ENCODE measurements at places on chromosomes 3 and 15.

DNA sequence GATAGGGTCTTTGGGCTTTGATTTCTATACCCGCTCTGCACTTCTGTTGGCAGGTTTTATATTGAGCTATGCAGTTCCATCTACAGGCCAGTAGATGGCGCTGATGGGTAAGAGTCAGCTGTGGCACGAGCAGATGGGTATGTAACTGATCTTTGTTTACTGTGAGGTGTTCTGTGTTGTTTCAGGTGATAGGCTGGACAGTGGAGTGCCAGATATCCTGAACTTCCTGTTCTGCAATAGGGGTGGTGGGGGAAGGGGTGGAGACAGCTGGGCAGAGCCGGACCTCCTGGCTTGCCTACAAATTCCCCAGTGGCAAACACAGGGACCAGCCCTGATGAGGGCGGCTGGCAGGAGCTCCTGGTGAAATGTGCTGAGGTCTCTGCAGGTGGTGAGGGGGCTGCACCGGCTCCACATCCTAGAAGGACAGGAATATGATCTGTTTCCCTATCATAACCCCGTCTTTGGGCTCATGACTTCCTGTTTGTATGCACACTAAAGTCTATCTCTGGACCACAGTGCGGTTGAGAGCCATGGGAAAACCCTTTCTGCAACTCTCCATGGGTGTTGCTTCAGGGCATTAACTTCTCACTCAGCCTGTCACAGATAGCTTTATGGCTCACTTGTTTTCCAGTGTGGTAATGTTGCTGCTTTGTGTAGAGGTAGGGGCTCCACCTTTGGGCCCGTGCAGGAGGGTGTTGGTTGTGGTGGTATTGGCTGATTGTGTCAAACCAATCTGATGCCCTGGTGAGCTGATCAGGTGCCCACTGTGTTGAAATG is 13.4 kb upstream of the FAM98B start:
- DNase-seq = peak; percentile 55

DNA sequence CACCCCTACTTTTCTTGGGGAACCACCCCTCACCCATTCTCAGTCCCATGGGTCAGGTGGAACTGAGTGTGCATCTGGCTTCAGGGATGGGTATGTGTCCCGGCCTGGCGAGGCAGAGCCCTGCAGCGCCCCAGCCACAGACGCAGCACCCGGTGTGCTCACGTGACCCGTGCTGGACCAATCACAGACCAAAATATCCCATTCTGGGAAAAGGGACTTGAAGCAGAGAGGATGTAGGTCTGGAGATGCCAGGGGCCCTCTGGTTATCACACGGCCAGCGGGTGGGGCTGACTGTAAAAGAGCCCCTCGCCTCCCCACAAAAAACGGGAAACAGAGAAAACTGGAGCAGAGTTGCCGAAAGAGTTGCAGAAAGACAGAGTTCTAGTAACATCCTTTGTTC is 138.0 kb upstream of the RAD18 start:
- no peak for DNase-seq

DNA sequence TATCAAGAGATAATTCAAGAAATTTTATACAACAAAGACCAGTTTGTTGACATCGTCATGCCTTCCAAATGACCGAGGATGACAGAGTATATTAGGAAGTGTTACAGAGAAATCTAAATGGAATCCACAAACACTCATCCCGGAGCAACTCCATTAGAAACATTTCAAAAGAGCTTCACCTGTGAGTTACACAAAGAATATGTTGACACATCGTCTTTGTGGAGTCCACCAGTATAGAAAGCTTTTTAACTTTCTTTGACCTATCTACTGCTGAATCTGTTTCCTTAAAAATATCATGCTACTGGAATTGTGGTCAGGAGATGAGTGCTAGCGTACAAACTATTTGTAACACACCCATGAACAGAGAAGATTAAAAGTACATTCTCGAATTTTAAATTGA is 130.4 kb downstream of the SUCLG2 start:
- DNase-seq = no peak

DNA sequence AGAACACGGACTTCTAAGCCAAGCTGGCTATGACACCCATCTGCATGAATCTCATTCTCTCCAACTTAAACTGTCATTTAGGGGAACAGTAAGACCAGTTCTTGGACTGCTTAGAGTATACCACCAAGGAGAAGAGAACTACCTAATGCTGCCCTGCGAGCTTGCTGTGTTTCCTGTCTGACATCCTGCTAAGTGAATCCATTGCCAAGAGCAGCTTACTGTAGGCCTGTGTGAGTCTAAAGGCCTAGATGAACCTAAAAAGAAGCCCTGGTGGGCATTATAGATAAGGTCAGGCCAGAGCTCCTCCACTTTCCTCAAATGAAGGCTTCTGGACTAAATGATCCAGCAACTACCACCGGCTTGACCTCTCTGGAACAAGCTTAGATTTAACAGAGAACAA is 15.0 kb downstream of the LZTFL1 start:
- no peak for DNase-seq

GRCh38 chr15:39512643-39513042 is 68.2 kb upstream of the THBS1 start:
- no peak for DNase-seq

GRCh38 chr3:71072986-71073385 is 510.5 kb downstream of the FOXP1 start:
- DNase-seq = no peak

DNA sequence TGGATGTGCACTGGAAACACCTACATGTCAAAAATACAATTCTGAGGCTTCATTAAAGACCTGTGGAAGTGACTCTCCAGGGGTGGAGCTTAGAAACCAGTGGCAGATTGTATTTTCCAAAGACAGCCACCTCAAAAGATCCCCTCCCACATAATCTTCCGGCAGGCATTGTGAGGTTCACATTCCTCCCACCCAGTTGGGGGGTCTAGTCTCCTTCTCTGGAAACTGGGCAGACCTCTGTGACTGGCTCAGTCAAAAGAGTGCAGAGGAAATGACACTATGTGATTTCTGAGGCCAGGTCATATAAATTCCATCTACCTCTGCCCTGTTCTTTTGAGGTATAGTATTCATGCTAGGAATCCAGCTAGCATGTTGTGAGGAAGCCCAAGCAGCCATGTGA is 1.9 kb upstream of the CFAP92 start:
- DNase-seq = no peak

- DNase-seq = no peak
These were observed 19.2 kb upstream of the GSK3B start for GRCh38 chr3:120113128-120114116.

DNA sequence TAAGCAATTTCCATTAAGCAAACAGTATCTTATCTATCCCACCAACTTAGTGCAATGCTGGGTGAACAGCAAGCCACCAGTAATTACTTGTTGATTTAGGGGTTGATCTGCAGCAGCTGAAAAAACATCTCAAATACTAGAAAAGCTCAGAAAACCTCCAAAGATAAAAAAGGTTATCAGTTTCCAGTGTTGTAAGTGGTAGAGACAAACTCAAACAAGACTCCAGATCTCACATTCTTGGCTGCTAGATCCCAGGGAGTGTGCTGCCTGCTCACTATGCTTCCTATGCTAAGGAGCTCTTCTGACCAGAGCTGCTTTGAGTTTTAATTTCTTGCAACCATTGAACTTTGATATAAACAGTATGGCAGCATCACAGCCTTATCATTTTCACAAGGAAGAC is 11.3 kb downstream of the B3GALNT1 start:
- no peak for DNase-seq

GRCh38 chr15:29756358-29757267 is 65.7 kb downstream of the TJP1 start:
- no peak for DNase-seq

GRCh38 chr3:85148036-85148435 is 189.2 kb downstream of the CADM2 start:
- DNase-seq = no peak

- DNase-seq = no peak
These were observed 148.1 kb downstream of the WDR76 start for GRCh38 chr15:43974852-43975251.

DNA sequence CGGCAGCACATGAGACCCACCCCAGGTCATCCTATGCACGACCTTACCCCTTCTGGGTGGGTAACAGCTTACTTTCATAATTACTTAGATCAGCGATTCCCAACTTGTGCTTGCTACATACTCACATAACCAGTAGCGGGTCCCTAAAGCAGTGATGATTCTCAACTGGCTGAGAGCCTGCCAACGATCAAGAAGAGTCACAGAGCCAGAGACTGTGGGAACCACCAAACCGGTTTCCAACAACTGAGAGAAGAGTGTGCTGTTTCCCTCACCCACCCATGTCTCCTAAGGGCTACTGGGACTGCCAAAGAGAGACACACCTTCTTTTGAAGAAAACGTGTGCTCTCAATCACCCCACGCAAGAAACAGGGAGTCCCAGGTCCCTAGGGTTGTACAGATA is 12.0 kb upstream of the XXYLT1 start:
- no peak for DNase-seq

DNA sequence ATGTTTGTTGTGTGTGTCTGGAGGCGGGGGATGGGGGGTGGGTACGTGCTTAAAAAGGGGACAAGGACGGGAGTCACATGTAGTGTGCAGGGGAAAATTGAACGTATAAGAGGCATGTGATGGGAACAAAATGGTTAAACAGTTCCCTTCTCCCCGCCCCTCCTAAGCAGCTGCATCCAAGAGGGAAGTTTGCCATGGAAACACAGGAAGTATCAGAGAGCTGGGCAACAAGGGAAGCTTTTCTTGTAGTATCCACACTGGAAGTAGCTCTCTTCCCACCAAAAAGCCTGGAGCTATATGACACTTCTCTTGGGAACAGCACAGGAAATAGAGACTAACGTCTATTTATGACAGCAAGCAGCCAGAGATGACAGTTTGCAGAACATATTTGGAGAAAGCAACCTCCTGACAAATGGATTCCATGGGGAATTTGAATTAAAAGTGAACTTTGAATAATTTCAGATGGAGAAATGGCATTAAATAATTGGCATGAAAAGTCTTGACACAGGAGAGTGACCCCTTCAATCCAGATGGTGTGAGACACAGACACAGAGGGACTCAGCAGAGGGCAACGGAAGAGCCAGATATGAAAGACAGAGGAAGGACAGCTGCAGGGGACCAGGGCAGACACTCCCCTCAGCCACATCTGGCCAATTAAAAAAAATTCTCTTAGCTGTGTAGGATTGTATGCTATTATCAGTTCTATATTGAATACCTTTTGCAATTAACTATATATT is 294.2 kb upstream of the TBL1XR1 start:
- no peak for DNase-seq

DNA sequence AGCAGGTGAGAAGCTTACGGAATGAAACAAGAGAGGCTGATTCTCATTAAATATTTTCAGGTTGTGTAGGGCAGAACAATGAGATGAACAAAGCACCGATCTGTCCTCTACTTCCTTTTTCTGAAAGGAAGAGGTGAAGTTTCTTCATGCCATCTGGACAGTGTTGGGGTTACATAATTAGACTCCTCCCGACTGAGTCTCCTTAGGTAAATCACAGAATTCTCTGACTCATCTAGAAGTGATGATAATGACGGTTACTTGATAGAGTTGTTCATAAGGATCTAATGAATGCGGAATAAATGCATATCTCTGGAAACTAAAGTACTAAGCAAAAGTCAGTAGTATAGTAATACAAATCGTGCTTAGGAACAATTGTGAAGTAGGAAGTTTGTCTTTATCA is 21.2 kb downstream of the CRTC3 start:
- no peak for DNase-seq

GRCh38 chr3:13690636-13691035 is 141.7 kb downstream of the FBLN2 start:
- no peak for DNase-seq

- DNase-seq = no peak
These were observed 6.7 kb downstream of the EFCC1 start for GRCh38 chr3:129007792-129008191.

DNA sequence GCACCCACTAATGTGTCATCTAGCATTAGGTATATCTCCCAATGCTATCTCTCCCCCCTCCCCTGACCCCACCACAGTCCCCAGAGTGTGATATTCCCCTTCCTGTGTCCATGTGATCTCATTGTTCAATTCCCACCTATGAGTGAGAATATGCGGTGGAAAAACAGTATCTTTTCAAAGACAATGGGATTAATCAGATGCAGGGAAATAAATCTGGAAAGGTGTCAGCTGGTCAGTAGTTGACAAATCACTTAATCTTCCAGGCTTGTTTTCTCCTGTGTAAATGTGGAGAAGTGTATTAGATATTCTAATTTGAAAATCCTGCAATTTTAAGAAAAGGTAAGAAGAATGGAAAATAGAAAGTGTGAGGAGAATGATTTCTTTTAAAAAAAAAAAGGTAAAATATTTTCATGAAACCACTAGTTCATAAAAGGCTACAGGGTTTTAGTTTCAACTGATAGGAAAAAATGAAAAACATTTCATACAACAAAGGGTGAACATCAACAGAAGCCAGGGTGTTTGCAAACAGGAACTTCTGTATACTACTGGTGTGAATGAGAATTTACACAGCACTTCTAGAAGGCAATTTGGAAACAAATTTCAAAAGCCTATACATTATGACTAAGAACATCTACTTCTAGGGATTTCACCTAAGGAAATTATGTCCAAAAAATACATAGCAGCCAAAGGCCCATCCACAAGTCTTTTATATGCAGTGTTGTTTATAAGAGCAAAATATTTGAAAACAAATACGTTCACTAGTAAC is 113.5 kb downstream of the CBLB start:
- no peak for DNase-seq

GRCh38 chr3:151765685-151766084 is 32.0 kb downstream of the AADACL2 start:
- no peak for DNase-seq

- no peak for DNase-seq
These were observed 498 bp downstream of the PDE12 start for GRCh38 chr3:57556459-57557084.

- DNase-seq = no peak
These were observed 67.2 kb upstream of the SIAH2 start for GRCh38 chr3:150830094-150830681.

- DNase-seq = no peak
These were observed 150.4 kb upstream of the ADAMTS9 start for GRCh38 chr3:64837986-64838735.

DNA sequence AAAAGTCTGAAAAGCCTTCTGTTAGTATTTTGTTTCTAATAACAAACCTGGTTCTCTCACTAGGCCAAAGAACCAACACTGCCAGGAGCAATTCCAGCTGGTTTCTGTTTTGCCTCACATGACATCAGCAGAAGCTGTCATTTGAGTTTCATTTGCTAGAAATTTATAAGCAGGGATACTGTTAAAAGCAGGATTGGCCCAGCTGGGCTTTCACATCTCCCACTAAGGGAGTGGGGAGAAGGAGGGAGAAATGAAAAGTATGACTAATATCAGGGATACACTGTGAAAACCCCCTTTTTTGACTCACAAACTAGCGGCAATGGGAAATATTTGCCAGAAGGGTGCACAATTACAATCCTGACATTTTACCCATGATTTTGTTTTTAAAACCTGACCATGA is 5.3 kb downstream of the CCDC80 start:
- DNase-seq = peak; percentile 48

GRCh38 chr3:45021524-45022297 is 4.4 kb upstream of the CLEC3B start:
- DNase-seq = no peak

GRCh38 chr15:42163291-42163690 is 6.9 kb upstream of the PLA2G4F start:
- no peak for DNase-seq

- DNase-seq = no peak
These were observed 353.9 kb upstream of the KCNMB2 start for GRCh38 chr3:178182337-178182779.

- no peak for DNase-seq
These were observed 31.2 kb upstream of the FXR1 start for GRCh38 chr3:180881065-180881801.

- no peak for DNase-seq
These were observed 250.1 kb downstream of the ZBTB20 start for GRCh38 chr3:114896978-114897377.
